ENCODE measurements at places on chromosomes 11 and 22. TPM values are rescaled to one million over a fixed set of nuclear protein-coding genes. Genes with fewer than 3 reads are reported as not detected.

- peak; percentile 95 for DNase-seq
Observed at GRCh38 chr22:39292561-39293074, 26.8 kb downstream of the RPL3 start.

GRCh38 chr11:67032830-67033551 lies 10.1 kb downstream of the SYT12 start:
- DNase-seq: peak; percentile 67

THY1 gene
- total RNA-seq: 333 TPM

DNA sequence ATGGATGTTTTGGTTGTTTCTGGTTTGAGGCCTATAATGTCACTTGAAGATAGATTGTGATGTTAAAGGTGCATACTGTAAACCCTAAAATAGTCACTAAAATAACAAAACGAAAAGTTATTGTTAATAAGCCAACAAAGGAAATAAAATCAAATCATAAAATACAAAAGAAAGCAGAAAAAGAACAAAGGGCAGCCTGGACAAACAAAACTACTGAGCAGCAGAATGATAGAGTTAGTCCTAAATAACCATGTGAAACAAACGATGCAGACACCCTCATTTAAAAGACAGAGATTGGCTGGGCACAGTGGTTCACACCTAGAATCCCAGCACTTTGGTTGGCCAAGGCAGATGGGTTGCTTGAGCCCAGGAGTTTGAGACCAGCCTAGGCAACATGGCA lies 90.9 kb upstream of the GAL start:
- DNase-seq: no peak

DNA sequence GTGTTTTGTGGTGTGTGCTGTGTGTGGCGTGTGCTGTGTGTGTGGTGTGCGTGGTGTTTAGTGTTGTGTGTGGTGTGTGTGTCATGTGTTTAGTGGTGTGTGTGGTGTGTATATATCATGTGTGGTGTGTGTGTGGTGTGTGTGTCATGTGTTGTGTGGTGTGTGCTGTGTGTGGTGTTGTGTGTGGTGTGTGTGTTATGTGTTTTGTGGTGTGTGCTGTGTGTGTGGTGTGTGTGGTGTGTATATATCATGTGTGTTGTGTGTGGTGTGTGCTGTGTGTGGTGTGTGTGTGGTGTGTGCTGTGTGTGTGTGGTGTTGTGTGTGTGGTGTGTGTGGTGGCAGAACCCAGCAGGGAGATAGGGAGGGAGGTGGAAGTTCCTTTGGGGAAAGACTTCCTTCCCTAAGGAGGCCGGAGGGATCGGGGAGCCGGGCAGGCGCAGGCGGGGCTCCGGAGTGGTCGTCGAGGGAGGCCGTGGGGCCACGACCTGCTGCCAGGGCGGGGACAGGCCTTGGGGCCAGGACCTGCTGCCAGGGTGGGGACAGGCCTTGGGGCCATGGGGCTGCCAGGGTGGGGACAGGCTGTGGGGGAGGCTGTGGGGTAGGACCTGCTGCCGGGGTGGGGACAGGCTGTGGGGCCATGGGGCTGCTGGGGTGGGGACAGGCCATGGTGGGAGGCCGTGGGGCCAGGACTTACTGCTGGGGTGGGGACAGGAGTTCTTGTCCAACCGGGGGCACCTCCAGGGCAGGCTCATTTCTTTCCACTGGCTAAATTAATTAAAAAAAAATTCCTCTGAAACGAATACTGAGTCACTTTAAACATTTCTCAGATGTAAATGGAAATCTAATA lies 15.2 kb downstream of the PIM3 start:
- no peak for DNase-seq

DNA sequence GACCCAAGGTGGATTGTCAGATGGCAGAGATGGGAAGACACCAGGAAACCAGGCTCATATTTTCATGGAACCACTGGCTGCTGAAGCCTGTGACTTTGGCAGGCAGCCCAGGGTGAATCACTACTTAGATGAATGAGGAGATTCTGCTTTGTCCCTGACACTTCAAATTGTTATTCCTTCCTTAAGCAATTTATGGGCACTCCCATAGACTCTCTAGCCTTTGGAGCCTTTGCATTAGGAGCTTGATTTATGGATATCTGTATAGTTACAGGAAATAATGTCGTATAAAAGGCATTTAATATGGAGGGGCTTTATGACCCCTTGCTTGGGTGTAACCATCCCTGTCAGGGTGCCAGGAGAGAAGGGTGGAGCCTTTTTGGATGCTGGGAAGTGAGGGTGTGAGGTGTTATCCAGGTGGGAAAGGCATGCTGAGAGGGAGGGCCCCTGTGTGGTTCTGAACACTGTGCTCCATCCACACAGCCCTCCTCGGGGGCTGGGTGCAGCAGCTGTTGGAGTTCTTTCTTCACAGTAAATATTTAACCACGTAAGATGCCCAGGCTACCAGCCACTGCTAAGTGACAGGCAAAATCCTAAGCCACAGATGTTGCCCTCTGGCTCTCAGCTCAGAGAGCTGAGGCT lies 35.3 kb downstream of the IL18 start:
- DNase-seq: peak; percentile 80

- DNase-seq: peak; percentile 25
Observed at GRCh38 chr11:57566905-57567514, 462 bp downstream of the UBE2L6 start.

PRPF19 gene
- total RNA-seq: 97.3 TPM

DNA sequence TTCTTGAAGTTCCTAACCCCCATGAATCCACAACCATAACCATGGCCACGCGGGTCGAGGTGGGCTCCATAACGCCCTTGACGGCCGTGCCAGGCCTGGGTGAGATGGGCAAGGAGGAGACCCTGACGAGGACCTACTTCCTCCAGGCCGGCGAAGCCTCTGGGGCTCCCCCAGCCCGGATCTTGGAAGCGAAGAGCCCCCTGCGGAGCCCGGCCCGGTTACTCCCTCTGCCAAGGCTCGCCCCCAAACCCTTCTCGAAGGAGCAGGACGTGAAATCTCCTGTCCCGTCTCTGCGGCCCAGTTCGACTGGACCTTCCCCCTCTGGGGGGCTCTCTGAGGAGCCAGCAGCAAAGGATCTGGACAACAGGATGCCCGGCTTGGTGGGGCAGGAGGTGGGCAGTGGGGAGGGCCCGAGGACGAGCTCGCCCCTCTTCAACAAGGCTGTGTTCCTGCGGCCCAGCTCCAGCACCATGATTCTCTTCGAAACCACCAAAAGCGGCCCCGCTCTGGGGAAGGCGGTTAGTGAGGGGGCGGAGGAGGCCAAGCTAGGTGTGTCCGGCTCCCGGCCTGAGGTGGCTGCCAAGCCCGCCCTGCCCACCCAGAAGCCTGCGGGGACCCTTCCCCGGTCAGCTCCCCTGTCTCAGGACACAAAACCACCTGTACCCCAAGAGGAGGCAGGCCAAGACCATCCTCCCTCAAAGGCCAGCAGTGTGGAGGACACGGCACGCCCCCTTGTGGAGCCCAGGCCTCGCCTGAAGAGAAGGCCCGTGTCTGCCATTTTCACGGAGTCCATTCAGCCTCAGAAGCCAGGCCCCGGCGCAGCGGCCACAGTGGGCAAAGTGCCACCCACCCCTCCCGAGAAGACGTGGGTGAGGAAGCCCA lies 75.7 kb downstream of the KIAA1671 start:
- peak; percentile 11 for DNase-seq

C11orf86 gene
- total RNA-seq: not detected

DNA sequence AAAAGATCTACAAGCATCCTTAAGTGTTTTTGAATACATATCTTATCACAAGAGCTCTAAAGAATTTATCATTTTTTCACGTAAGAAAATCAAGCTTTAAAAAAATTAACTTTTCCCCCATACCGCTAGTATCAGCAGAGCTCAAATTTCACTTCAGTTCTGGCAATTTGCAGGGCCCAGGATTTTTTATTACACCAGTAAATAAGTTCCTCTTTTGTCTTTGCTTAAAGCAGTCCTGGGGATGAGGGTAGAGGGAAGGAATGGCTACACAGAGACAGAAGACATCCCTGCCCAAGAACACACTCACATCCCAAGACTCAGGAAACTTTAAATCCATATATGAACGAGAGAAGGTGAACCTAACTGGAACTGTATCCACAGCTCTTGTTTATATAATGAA lies 22.6 kb upstream of the SORL1 start:
- DNase-seq: no peak

DNA sequence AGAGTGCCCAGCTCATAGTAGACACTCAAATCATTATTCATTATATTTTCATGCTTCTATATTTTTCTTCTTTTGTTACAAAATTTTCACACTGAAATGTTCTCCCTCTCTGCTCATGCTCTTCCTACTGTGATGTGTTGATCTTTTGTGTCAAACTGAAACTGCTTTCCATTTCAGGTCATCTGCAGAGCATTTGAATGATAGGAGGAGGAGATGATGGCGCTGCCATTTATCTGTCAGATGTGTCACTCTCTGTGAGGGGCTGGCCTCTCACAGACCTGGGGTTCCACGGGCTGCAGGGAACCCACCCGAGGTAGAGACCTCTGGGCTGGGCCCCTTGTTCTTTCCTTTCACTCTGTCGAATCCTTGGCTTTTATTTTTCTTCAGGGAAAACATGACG lies 41.1 kb downstream of the OR10A6 start:
- no peak for DNase-seq

DNA sequence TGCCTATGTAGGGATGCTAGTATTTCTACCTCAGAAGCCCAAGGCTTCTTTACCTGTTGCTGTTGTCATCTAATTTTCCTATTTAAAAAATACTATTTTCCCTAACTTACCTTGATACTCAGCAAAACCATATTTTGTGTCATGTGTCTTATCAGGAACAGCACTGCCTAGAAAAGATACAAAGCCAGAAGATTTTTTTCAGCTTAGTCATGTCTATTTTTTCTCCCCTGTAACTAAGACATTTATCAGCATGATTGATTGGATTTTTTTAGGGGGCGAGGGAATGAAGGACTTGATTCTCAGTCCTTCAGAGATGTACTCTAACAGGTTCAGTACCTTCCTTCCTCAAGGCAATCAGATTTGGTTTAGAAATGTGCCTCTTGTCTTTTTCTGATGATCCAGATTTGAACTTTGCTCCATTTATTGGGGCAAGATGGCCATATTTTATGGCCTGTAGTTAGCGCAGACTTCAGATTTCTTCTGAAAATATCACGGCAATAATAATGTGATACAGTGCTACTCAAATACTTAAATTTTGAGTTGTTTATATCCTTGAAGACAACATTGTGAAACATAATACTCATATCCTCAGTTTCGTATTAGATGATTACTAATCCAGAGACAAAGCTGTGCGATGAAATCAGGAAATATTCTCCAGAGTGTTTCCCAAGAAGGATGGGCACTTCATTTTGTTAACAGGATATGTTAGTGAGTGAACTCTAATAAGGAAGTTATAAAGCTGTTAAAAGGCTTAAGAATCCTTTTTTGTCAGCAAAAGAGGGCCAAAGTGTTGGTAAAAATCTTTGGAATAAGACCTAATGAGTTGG lies 3.8 kb upstream of the PIK3IP1 start:
- DNase-seq: peak; percentile 35

- no peak for DNase-seq
Observed at GRCh38 chr11:3989276-3989920, 105.2 kb upstream of the RRM1 start.
